Natural killer cell (primary cell): ENCODE measurements at places on chromosomes 7 and 10. TPM values are rescaled to one million over a fixed set of nuclear protein-coding genes. Genes with fewer than 3 reads are reported as not detected.

DNA sequence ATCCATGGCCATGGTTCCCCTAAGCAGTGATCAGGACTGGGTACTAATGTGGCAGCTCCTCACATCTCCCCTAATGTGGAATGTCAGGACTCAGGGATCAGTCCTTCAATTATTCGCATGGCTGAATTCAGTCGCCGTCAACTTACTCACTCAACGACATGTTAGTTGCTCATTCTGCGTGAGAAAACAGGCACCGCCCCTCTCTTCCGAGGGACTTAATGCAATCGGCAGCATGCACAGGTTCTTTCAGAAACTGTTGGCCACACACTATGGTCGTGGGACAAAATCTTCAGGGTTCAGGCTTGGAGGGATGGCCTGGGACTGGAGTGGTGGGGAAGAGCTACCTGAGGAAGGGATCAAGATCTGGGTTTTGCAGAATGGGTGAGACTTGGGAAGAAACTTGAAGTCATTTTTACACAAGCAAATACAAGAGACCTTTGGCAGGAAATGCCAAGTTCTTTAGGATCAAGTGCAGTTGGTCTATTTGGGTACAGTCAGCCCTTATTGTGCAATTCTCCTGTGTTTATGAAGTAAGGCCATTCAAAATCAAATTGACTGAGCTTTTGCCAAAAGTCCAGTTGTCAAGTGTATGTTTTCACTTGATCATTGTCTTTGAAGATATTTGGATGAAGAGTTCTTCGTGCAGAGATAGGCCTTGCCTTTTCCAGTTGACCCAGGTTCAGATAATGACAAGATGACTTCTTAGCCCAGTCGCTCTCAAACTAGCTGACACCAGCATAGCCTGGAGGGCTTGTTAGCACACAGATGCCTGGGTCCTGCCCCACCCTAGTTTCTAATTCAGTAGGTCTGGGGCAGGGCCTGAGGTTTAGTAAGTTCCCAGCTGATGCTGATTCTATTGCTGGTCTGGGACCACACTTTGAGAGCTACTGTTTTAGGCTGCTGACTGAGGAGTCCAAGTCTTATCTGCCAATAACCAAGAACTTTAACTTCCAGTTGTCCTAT, 48.5 kb downstream of the LRRC18 start:
- no peaks in the 10 kb centered on the region for H3K27me3 ChIP-seq
- no peaks in the 10 kb centered on the region for H3K36me3 ChIP-seq
- no peak overlapping the region for H3K4me3 ChIP-seq
- DNase-seq: no peak

DNA sequence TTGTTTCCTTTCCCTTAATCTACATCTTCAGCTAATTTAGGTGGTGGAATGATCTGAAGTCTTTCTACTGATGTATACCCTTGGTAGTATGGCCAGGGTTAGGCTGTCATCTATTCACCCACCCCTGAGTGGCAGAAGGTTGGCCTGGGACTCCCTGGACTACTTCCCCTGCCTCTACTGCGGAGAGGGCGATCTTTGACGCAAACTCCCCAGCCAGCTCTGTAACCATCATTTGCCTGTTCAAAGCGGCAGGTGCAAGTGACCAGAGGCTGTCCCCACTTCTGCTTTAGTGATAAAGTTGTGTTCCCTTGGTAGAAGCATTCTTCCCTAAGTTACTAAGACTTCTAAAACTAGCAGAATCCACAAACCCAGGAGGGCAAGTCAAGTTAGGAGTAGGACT, 70.8 kb upstream of the UNC5B start:
- no peaks in the 10 kb centered on the region for H3K27me3 ChIP-seq
- H3K27ac ChIP-seq: no peak overlapping the region
- no peaks in the 10 kb centered on the region for H3K4me1 ChIP-seq
- DNase-seq: no peak
- no peak overlapping the region for H3K4me3 ChIP-seq
- H3K36me3 ChIP-seq: no peaks in the 10 kb centered on the region

Gene GPC2
- total RNA-seq: 2.4 TPM

Gene PRF1
- 1,641 TPM for total RNA-seq
